ENCODE measurements at places on chromosomes 3 and 15. TPM values are rescaled to one million over a fixed set of nuclear protein-coding genes. Genes with fewer than 3 reads are reported as not detected.

The ACTC1 gene
- 2,723 TPM for total RNA-seq

The SH2D7 gene
- not detected for total RNA-seq

DNA sequence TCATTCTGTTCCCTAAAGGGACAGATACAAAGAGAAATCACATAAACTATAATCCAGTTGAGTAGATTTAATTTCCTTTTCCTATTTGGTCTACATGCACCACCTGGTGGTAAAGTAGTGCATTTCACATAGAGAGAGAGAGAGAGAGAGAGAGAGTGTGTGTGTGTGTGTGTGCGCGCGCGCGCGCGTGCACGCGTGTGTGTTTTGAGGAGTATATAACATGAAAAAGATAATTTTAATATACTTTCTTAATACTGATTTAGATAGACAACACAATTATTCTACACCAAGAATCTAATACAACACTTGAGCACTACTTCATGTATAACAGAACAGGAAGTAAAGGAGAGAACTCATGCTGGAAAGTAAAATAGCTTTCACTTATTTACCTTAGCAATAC, 1.1 kb upstream of the FGF7 start:
- peak overlapping the region; percentile 83 for H3K27ac ChIP-seq
- no peaks in the 10 kb centered on the region for H3K27me3 ChIP-seq
- H3K4me1 ChIP-seq = no peaks in the 10 kb centered on the region
- H3K4me3 ChIP-seq = peak overlapping the region; percentile 20
- H3K36me3 ChIP-seq = no peaks in the 10 kb centered on the region

DNA sequence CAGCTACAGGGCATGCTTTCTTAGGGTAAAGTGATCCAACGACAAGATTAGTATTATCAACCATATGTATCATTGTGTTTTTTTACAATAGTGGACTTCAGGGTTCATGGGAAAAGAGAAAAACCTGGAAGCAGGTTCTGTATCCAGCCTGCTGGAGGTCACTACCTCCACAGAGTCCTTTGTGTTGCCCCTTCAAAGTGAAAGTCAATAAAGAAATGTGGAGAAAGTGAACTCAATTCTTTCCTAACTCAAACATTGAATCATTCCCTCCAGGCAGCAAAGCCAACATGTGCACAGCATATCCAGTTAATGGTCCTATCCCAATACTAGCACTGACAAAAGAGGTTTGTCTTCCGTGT, 45.4 kb downstream of the FGF7 start:
- no peak overlapping the region for H3K27ac ChIP-seq
- no peaks in the 10 kb centered on the region for H3K36me3 ChIP-seq
- no peak overlapping the region for H3K4me3 ChIP-seq
- H3K4me1 ChIP-seq = no peaks in the 10 kb centered on the region
- H3K27me3 ChIP-seq = no peaks in the 10 kb centered on the region

- no peaks in the 10 kb centered on the region for H3K36me3 ChIP-seq
- H3K27me3 ChIP-seq = no peaks in the 10 kb centered on the region
- no peaks in the 10 kb centered on the region for H3K4me1 ChIP-seq
- H3K4me3 ChIP-seq = no peak overlapping the region
- no peak overlapping the region for H3K27ac ChIP-seq
Measured at GRCh38 chr3:40118091-40118490, 191.4 kb upstream of the EIF1B start.

DNA sequence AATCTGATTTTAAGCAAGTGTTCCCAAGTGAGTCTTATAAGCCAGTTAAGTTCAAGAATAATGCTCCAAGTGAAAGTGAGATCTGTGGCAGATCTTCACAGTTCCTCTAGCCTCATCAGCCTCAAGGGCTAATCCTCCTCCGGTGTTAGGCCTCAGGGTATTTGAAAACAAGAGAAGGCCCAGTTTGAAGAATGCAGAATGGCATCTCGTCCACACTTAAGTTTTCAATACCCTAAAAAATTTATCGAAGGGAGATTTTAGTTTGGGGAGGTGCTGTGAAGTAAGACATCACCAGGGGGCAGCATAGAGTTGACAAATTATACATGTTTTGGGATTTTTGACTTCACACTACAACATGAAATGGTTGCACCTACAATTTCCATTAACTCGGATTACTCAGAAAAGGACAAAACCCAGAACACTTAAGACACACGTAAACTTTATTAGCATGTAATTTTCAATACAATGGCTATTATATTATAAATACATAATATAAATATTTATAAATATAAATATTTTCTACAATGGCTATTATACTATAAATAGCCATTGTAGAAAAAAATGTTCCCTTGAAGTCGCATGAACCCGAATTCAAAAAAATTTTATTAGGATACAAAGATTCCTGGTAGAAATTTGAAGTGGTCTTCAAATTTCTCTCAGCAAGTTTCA, 2.3 kb upstream of the TMEM266 start:
- peaks cover 13% of the 10 kb centered on the region for H3K4me1 ChIP-seq
- H3K36me3 ChIP-seq = no peaks in the 10 kb centered on the region

The CHRNA7 gene
- total RNA-seq = 0.84 TPM

DNA sequence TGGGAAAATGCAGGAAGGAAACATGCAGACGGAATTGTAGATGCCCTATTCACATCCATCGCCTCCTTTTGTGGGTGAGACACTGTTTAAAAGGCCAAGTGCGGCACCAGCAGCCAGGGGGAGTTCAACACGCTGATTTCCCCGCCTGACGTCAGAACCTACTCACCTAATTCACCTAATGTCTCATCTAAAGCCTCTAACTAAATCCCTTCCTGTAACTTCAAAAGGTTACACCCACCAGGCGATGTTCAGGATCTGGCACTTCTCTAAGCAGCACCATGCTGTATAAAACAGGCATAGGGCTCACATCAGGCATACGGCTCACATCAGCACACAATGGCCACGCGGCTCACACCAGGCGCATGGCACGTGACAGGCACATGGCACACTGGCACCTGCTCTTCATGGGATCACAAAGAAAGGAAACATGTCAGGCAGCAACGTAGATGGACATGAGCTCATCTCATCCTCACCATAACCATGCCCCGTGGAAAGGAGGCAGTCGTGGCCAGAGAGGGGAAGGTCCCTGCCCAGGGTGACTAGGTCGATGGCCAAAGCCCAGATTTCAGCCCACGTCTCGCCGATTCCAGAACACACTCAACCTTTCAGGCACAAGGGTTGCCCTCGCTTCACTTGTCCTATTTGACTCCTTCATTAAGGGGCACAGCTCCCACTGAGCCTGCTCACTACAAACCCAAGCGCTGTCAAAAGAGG, 21.7 kb downstream of the XXYLT1 start:
- no peaks in the 10 kb centered on the region for H3K27me3 ChIP-seq
- peaks cover 33% of the 10 kb centered on the region for H3K4me1 ChIP-seq
- no peaks in the 10 kb centered on the region for H3K36me3 ChIP-seq
- no peak overlapping the region for H3K4me3 ChIP-seq

GRCh38 chr3:111047042-111047441, 24.6 kb upstream of the NECTIN3 start:
- DNase-seq = no peak
- H3K27me3 ChIP-seq = no peaks in the 10 kb centered on the region
- no peaks in the 10 kb centered on the region for H3K36me3 ChIP-seq
- H3K4me3 ChIP-seq = no peak overlapping the region
- H3K4me1 ChIP-seq = no peaks in the 10 kb centered on the region
- no peak overlapping the region for H3K27ac ChIP-seq

The MAGEL2 gene
- 9.2 TPM for total RNA-seq

DNA sequence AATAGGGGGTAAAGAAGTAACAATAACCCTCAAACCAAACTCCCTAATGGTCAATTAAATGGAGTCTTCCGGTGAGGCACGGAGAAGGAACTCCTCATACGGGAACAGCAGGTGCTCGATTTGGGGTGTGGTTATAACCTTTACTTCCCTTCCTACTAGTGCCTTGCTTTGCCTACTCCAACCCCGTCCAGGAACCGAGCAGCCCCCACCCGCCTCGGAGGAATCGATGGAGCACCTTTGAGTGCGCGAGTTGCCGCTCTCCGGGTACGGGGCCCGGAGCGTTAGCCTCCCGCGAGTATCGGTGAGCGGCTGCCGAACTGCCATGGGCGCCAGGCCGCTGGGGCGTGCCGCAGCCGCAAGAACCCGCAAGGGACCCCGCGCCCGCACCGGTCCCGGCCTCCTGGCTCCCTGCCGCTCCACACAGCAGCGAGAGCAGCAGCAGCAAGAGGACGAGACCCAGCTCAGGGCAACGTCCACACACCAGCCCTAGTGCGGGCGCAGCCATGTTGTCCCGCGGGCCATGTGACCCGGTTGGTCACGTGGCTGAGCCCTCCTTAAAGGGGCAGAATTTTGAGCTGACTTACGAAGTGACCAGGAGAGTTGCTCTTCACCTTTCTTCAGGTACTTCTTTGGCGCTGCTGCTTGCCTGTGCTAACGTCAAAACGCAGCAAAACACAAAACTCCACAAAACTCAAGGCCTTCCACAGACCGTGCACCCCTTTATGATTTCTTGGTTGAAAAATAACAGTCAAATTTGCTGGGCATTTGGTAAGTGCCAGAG, at the start of gene SUMF1:
TSS of gene SUMF1 (minus strand) at position 529 of the 781 bp plus-strand sequence. CDS start at position 505, 24 bp downstream.
- H3K4me3 ChIP-seq = peak within 1 kb of the TSS; percentile 76
- H3K36me3 ChIP-seq = no peaks in the 10 kb centered on the region
- peaks cover 4% of the 10 kb centered on the region for H3K4me1 ChIP-seq
- H3K27me3 ChIP-seq = no peaks in the 10 kb centered on the region
- DNase-seq = peak; percentile 91
- peak within 1 kb of the TSS; percentile 60 for H3K27ac ChIP-seq

The AP2M1 gene
- total RNA-seq = 130 TPM
